Activated CD4-positive, alpha-beta T cell treated with anti-CD3 and anti-CD28 coated beads for 36 hours (primary cell): ENCODE measurements at places on chromosomes 3 and 15.
A peak's percentile ranks its signal among the peaks of the same experiment; 100 is the strongest.

GRCh38 chr3:71109241-71109976, 474.1 kb downstream of the FOXP1 start:
- H3K4me1 ChIP-seq = peaks cover 95% of the 10 kb centered on the region
- H3K4me3 ChIP-seq = peak overlapping the region; percentile 7
- no peaks in the 10 kb centered on the region for H3K27me3 ChIP-seq
- peaks cover 76% of the 10 kb centered on the region for H3K36me3 ChIP-seq
- DNase-seq = peak; percentile 44
- peak overlapping the region; percentile 71 for H3K27ac ChIP-seq

GRCh38 chr3:158297940-158298339, 188.1 kb downstream of the RSRC1 start:
- peaks cover 3% of the 10 kb centered on the region for H3K36me3 ChIP-seq
- H3K27ac ChIP-seq = no peak overlapping the region
- no peaks in the 10 kb centered on the region for H3K4me1 ChIP-seq
- DNase-seq = no peak
- no peak overlapping the region for H3K4me3 ChIP-seq

DNA sequence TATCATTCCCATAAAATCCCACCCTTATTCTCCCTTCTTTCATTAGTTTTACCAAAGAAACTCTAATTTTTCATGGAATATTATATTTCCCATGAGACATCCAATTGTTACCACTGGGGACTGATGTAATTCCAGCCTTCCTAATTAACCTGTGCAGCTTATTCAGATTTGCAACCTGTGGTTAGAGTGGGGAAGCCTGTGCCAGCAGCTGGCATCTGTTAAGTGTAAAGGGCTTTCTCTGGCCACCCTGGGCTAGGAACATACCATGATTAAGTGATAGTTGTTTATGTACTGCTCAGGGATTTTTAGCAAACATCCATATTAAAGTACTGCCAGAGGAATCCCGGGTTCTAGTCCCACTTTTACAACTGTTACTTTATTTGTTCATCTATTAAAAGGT, 78.2 kb downstream of the TPRG1 start:
- no peaks in the 10 kb centered on the region for H3K27me3 ChIP-seq
- no peaks in the 10 kb centered on the region for H3K4me1 ChIP-seq
- DNase-seq = no peak
- H3K27ac ChIP-seq = no peak overlapping the region
- H3K4me3 ChIP-seq = no peak overlapping the region

DNA sequence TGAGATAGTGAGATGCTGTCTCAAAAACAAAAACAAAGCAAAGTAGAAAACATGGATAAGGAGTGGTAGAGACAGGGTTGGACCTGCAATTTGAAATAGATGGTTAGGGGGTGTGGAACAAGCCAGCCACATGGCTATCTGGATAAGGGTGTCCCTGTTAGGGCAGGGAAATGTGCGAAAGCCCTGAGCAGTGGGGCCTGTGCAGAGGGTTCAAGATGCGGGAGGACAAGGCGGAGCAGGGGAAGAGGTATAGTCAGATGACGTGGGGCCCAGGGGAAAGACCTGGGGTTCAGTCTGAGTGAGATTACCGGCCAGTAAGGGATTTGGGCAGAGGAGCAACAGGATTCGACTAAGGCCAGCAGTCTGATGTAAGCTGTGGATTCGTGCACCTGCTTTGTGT, 18.4 kb upstream of the NR2E3 start:
- H3K4me1 ChIP-seq = no peaks in the 10 kb centered on the region
- no peak overlapping the region for H3K27ac ChIP-seq
- no peak overlapping the region for H3K4me3 ChIP-seq

- peak overlapping the region; percentile 40 for H3K27ac ChIP-seq
- no peak overlapping the region for H3K4me3 ChIP-seq
- H3K27me3 ChIP-seq = no peaks in the 10 kb centered on the region
- peaks cover 19% of the 10 kb centered on the region for H3K4me1 ChIP-seq
These were observed 13.1 kb upstream of the SETD5 start for GRCh38 chr3:9384141-9384828.

- no peaks in the 10 kb centered on the region for H3K27me3 ChIP-seq
- no peak overlapping the region for H3K4me3 ChIP-seq
- H3K36me3 ChIP-seq = peaks cover 4% of the 10 kb centered on the region
- H3K4me1 ChIP-seq = peaks cover 12% of the 10 kb centered on the region
These were observed 252.1 kb downstream of the SLCO3A1 start for GRCh38 chr15:92105611-92106010.

- H3K4me1 ChIP-seq = peaks cover 68% of the 10 kb centered on the region
- no peaks in the 10 kb centered on the region for H3K27me3 ChIP-seq
- no peak overlapping the region for H3K4me3 ChIP-seq
- H3K36me3 ChIP-seq = peaks cover 27% of the 10 kb centered on the region
These were observed 112.1 kb downstream of the TNIK start for GRCh38 chr3:171348121-171348520.
